ENCODE measurements at places on chromosomes 2 and 18.
A peak's percentile ranks its signal among the peaks of the same experiment; 100 is the strongest.

- peak; percentile 32 for DNase-seq
These were observed 27.5 kb downstream of the STAMBP start for GRCh38 chr2:73856214-73856613.

- DNase-seq, result no peak
These were observed 24.8 kb upstream of the ZNF638 start for GRCh38 chr2:71306762-71307161.

DNA sequence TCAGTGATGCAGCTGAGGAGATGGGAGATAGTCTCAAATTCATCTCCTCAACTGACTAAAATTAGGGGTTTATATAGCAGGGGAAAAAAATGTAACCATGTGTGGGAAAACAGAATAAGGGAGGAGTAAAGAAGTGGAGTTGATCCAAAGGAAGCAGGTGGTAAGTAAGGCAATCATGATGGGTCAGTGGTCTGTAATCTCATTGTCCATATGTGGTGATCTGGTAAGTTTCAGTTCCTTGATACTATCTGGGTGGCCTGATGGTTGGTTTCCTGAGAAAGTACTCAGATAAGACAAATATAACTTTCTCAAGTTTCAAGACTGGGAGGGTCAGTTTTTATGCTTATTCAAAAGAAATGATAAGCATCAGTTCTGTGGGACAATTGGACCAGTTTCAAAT is 312.3 kb upstream of the KCNJ3 start:
- DNase-seq, result no peak

DNA sequence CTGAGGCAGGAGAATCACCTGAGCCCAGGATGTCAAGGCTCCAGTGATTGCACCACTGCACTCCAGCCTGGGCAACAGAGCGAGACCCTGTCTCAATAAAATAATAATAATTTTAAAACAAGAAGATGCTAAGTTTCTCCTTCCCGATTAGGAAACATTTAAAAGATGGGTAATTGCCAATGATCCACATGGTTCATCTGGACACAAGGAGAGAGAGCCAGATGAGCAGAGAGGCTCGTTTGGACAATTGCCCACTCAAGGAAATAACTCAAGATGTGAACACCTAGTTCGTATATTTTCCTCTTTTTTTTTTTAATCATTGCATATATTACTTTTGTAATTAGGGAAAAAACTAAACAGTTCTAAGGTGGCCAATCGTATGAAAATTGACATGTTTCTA is 3.6 kb upstream of the ACTG2 start:
- DNase-seq, result no peak

DNA sequence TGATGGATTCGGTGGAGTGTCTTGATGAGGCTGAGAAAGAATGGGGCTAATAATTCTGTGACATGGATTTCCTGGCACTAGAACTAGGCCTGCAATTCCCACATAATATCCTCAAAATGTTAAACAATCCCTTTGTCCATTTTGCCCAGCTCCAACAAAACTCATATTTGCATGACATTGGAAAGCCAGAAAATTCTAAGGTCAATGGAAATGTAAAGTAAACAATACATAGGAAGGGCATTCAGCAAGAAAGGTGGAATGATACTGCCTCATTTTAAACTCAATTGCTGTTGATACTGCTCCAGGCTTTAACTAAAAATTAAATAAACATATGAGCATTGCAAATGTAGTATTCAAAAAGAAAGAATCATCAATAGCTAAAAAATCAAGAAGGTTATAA is 434.8 kb upstream of the SLC8A1 start:
- DNase-seq, result no peak

- DNase-seq, result no peak
These were observed 873.7 kb downstream of the CNTNAP5 start for GRCh38 chr2:124898827-124899226.

GRCh38 chr2:203185864-203186263 is 53.0 kb upstream of the CYP20A1 start:
- DNase-seq, result no peak

DNA sequence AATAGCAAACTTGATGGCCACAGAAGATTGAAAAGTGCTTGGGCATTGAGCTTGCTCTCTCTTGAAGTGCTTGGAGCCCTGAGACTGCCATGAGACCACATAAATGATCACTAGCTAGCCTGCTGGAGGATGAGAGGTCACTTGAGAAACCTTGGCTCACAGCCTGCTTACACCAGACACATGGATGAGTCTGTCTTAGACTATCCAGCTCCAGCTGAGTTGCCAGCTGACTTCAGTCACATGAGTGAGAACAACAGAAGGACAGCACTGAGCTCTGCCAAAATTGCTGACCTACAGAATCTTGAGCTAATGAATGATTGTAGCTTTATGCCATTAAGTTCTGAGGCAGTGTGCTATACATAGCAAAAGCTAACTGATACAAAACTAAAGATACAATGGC is 18.1 kb downstream of the NABP1 start:
- peak; percentile 73 for DNase-seq

DNA sequence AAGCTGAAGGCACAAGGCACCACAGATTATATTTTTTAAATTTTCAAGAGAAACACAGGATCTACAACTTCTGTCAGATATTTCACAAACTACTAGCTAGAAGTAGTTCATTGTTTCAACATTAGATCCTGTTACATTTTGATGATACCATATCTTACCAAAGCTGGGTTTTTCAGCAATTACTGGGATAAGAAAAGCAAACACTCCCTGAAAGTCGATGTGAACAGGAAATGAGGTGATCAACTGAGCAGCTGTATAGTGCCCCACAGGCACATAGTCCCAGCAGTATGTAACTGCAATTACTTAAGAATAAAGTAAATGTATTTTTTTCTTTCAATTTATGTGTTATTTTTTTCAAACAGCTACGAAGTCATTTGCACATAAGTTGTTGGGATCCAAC is 103.5 kb downstream of the DNER start:
- no peak for DNase-seq

DNA sequence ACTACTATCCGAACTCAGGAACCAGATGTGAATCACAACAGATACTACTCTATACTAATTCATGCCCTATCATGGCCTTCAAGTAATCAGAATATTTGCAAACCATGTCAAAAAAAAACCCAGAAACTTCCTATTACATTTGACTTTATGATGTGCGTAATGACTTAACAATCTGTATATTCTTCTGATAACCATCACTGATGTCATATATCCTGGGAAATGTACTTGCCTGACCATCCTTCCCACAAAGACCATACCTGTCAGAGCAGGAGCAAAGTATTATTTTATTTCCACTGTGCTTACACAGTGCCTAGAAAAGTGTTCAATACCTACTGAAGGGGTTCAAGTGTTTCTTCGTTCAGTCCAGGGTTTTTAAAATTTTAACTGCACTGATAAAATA is 27.5 kb downstream of the PPP4R1 start:
- DNase-seq, result no peak

- no peak for DNase-seq
These were observed 183.7 kb downstream of the KLHL29 start for GRCh38 chr2:23568626-23569190.

GRCh38 chr2:16728351-16729136 is 62.9 kb upstream of the CYRIA start:
- no peak for DNase-seq

DNA sequence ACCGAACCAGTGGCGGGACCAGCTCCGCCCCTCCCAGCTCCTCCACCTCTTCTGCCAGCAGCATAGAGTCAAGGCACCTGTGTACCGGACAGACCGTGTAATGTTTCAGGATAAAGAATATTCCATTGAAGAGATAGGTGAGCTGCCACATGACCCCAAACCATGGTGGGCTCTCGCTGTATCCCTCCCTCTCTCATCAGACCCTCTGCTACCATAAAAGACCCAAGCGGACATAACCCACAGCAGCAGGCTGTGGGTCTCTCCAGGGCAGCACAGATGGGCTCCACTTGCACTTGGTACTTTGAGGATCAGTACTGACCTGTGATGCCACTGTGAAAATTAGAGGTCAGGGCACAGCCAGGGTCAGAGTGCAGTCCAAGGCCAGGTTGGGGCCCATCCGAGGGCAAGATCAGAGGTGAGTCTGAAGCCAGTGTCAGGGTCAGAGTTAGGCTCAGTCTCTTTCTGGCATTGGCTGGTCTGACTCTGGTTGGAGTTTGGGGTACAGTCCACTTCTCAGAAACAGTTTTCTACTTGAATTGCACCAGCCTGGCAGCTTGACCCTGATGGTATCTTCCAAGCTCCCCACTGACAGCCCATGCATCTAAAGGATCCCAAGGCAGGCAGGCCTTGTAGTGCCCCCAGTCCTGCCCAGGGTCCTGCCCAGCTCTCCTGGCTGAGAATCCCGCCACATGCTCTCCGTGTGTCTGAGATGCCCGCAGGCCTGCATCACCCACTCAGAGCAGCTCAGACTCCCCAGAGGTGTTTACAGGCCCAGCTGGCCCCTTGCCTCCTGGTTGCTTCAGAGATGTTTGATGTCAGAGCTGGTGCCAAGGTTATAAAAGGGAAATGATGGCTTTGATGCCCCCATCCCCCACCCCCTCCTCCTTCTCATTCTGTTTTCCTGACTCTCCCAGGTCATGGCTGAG is 212.1 kb downstream of the DYSF start:
- DNase-seq, result no peak

GRCh38 chr2:70979626-70980025 is 1.2 kb downstream of the ANKRD53 start:
- no peak for DNase-seq

DNA sequence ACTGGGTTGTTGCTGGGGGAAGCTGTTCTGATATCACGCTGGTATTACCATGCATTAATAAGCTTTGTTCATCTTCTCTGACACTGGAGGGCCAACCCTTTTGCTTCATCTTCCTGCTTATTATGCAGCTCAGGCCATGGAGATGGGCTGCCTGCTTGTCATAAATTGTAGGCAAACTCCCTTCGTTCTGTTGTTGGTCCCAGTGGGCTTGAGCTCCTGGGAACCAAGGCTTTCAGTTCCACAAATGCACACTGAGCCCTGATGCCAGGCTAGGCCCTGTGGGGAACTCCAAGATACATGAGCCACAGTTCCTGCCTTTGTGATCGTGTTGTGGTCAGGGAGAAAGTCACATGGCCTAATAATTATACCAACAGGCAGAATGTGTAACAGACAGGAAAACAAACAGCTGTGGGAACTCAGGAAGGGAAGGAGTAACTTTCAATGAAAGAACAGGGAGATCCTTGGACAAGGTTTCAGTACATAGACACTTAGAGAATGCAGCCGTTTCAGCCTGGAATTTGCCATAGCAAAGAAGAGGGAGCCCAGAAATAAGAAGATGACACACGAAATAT is 49.0 kb upstream of the BCL2L11 start:
- peak; percentile 26 for DNase-seq

DNA sequence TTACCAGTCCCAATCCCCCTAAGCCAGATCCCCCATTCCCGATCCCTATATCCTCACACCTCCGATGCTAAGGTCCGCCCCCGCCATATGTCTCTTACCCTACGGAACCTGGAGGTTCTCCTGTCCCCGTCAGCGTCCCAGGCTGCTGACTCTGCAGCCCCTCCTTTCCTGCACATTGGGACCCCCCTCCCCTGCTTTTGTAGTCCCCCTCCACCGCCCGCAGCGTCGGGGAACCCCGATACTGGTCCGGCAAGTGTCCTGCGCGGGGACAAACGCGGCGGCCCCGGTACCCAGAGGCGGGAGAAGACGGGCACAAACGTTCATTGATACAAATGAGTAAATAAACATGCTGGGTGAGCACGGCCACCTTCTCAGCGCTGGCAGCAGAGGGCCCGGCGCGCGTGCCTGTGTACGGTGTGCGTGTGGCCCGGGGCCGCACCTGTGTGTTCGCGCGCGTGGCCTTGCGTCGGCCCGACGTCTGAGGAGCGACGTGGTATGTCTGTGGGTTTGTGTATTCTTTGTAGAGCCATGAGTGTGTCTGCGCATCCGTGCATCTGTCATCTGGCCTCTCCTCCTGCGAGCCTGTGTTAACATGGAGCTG is 2.0 kb upstream of the CYP26B1 start:
- no peak for DNase-seq

- peak; percentile 9 for DNase-seq
These were observed 276.1 kb upstream of the NCKAP5 start for GRCh38 chr2:133844214-133844892.

DNA sequence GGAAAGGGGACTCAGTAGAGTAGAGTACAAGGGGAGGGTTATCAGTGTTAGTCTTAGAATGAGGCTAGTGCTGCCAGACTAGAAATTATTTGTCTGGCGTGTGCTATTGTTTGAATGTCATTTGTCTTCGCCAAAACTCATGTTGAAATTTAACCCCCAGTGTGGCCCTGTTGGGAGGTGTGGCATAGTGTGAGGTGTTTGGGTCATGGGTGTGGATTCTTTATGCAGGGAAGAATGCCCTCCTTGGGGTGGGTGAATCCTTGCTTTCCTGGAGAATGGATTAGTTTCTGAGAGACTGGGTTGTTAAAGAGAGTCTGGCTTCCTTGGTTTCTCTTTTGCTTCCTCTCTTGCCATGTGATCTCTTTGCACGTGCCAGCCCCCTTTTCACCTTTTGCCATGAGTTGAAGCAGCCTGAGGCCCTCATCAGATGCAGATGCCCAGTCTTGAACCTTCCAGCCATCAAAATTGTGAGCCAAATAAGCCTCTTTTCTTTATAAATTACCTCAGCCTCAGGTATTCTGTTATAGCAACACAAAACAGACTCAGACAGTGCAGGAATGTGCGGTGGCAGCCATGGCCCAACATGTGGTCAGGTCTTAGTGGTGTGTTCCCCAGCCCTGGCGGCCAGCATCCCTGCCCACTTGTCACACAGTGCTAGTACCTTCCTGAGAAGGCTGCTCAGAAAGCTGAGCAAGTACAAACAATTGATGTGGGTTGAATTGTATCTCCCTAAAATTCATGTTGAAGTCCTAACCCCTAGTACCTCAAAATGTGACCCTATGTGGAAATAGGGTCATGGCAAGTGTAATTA is 48.4 kb upstream of the NAB1 start:
- DNase-seq, result no peak

GRCh38 chr2:2828774-2829368 is 497.8 kb upstream of the MYT1L start:
- no peak for DNase-seq

DNA sequence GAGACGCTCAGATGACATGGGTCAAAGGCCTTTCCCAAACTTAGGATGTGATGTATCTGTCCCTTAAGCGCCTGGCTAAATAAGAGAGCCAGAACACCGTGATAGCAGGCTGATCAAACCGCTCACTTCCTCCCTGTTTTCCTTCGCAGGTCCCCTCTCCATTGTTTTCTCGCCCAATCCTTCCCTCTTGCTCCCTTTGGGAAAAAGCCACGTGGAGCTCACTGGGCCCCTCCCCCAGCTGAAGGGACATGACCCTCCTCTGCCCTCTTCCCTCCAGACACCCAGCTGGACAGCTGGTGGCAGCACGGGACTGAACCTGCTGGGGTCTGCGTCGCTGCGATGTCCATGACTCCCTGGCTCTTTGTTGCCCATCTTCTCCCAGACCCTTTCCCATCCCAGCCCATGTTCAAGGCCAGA is 201.7 kb downstream of the TNS1 start:
- no peak for DNase-seq

DNA sequence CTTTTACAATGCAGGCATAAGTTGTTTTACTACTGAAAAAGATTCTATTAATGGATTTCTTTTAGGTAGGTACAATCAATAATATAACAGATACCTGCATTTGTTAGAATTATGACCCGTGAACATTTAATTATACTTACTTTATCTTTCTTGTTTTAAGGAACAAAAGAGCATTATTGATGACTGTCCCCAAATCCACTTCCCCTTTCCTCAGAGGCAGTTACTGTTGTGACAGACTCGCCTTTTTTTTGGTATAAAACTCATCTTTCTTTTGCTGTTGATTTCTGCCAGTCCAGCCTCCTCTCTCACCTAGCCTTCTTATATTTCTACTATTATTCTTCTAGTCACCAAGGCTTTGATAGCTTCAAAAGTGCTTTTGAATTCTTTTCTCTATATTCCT is 12.1 kb downstream of the ACTR3 start:
- DNase-seq, result no peak
